Stimulated activated naive CD4-positive, alpha-beta T cell treated with Interleukin-2 at 50 U/mL for 16 hours (primary cell): ENCODE measurements at places on chromosomes 5 and 9.

- DNase-seq, result no peak
These were observed 38.9 kb upstream of the FAM174A start for GRCh38 chr5:100496296-100496695.

DNA sequence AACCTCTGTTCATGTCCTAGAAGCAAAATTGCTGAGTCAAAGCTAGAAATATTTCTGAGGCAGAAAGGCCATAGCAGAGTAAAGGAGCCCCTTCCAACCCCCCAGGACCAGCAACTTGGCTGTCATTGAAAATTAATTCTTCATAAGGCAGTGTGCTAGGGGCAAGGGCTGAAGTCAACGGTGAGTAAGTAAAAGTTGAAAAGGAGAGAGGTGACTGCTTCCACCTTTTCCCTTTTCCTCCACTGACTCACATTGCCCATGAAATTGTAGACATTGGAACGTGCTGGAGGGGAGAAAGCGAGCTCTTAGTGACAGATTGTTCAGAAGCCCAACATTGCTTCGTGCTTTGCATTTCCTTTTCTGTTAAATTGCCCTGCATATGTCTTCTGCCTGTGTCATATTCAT is 19.1 kb downstream of the GLRA1 start:
- DNase-seq, result no peak

DNA sequence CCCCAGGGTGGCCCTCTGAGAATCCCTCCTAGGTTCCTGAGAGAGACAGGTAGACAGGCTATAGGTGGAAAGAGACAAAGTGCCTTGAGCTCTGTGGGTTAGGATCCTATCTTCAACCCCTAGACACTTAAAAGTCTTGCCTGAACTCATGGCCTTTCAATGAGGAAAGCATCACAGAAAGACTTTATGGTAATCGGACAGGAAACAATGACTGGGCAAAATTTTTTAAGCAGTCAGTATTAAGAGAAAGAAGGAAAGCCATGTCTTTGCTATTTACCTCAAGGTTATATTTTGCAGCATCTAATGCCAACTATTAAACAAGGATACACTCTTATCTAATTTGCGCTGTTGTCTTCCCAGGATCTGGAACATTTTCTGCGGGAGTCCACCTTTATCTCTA is 93.2 kb downstream of the PCSK1 start:
- DNase-seq, result no peak

- no peak for DNase-seq
These were observed 161.8 kb upstream of the SPRY4 start for GRCh38 chr5:142486581-142486980.

GRCh38 chr5:172594867-172595466 is 46.1 kb upstream of the NEURL1B start:
- no peak for DNase-seq

GRCh38 chr9:128473104-128473503 is 17.3 kb downstream of the ODF2 start:
- no peak for DNase-seq

GRCh38 chr9:125277411-125277810 is 15.8 kb downstream of the GAPVD1 start:
- no peak for DNase-seq

DNA sequence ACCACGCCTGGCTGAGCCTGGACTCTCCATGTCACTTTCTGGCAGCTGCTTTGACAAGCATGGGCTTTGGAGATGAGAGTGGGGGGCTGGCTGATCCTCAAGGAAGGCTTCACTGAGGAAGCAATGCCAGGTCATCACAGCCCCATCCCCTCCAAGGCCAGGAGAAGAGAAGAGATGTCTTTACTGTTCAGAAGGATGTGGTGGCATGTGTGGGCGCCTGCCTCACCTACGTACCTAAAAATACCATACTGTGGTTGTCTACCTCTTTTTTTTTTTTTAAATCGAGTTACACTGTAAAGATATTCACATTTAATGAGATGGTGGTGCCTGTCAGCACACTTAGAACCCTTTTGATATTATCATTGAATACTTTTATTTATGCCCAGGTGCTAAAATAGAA is 26.4 kb upstream of the CTNNA1 start:
- no peak for DNase-seq
